ENCODE measurements at places on chromosomes 7 and 10.
A peak's percentile ranks its signal among the peaks of the same experiment; 100 is the strongest.

DNA sequence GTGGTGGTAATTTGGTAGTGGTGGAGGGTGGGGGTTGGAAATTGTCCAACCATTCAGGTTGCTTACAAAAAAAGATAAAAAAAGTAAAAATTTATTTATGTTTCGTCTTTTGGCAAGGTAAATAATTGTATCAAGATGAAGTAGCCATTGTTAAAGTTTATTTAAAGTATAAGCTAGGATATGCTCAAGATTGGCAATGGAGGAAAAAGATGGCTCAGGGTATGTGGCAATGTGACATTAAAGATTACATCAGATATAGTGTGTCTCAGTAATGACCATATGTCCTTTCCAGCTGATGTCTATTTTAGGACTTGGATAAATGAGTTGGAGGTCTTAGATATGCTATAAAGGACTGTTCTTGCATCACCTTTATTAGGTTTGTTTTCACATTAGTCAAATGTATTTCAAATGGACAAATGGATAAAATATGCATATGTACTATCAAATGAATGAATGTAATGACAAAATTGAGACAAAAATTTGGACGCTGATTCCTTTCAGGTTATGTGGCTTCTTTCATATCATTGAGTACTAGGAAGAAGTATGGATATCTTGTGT, 60.9 kb downstream of the ST7 start:
- no peak for DNase-seq

DNA sequence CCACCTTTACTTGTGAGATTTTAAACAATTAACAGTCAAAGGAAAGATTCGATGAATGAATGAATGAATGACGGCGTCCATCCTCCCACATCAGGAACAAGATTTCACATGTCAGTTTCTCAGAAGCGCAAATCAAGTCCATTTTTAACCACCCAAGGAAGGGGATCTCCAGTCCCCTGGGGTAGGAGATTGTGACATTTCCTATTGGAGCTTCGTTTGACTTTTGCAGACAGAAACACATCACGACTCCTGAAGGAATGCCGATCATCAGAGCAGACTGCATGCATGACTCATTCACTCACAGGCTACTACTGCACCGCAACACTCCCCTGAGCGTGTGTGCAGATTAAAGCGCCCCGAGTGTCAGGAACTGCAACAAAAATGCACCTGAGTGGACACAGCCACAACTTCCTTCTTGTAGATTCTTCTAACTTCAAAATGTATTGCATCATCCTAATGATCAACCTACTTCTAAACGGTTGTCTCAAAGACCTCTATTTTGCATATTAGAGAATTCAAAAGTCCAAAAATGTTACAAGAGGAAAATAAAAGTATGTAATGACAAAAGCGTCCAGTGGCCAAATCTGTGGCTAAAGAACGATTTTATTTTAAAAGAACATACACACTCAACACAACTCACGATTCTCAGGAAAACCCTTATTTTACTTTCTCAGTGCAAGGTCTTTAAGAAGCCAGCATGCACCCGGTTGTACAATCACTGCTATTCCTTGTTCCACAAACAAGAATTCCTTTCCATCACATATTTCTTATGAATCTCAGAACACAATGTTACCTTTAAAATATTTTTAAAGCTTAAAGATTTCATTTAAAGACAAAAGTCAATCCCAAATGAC, 172.6 kb downstream of the FAM107B start:
- DNase-seq = peak; percentile 62

DNA sequence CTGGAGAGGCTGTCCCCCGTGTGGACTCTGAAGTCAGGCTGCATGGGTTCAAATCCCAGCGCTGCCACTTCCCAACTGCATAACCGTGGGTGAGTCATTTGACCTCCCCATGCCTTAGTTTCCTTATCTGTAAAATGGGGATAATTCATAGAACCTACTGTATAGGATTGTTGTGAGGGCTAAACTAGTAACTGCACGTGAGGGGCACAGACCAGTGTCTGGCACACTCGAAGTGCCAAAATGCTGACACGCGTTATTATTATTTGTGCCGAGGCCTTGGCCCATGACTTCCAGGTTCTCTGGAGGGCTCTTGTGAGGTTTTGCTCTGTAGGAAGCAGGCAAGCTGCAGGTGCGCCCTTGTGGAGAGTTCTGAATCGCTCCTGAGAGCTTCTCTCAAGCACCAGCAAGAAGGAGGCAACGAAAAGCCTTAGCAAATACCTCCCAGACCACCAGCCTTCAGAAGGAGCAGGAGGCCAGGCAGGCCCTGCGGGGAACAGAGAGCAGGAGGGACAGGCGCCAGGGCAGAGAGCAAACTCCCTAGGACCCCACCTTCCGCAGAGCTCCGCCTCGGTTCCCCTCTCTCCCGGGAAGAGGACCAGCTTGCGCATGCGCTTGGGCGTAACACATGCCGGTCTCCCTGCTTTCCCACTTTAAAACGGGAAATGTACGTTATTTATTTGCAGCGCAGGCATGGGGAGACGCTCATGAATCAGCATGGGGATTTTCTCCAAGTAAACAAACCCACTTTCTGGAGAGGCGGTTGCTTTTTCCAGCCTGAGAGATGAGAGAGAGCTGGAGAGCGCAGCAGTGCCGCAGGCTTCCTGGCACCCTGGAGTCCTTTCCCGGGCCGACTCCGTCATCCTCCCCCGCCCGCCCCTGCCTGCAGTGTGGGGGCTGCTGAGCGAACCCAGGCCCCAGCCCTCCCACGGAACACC, 39.6 kb downstream of the SORCS3 start:
- peak; percentile 76 for DNase-seq

- DNase-seq = no peak
Measured at GRCh38 chr10:95243318-95243617, 47.5 kb downstream of the PDLIM1 start.

DNA sequence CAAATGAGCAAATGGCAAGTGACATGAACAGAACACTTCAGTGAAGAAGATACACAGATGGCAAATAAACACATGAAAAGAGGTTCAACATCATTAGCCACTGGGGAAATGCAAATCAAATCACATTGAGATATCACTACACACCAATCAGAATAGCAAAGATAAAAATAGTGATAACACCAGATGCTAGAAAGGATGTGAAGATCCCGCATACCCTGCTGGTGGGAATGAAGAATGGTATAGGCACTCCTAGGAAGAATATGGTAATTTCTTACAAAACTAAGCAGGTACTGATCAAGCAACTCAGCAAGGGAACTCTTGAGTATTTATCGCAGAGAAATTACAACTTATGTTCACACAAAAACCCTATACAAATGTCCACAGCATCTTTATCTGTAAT, 11.2 kb downstream of the LAMB4 start:
- DNase-seq = peak; percentile 85

- DNase-seq = no peak
Measured at GRCh38 chr7:2488681-2489080, 12.5 kb upstream of the GRIFIN start.

DNA sequence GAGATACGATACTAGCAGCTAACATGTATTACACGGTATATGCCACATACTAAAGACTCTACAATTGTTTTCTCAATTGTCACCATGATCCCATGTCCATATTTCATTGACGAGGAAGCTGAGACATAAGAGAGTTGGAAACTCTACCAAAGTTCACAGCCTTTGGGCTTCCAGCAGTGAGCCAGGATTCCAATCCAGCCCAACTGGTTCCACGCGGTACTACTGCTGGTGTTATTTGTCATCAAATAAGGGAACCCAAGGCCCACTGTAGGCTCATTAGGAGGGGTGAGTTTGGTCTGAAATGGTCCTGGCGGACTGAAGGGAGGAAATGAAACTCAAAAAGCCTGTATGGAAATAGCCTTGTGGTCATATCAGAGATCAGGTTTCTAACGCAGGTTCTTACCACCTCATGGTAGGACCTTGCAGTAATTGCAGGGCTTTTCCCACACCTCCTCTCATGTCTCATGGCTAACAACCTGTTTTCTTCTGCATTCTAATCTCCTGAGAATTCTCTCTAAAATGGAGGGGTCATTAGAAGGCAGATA, 814.6 kb downstream of the LRMDA start:
- DNase-seq = no peak

DNA sequence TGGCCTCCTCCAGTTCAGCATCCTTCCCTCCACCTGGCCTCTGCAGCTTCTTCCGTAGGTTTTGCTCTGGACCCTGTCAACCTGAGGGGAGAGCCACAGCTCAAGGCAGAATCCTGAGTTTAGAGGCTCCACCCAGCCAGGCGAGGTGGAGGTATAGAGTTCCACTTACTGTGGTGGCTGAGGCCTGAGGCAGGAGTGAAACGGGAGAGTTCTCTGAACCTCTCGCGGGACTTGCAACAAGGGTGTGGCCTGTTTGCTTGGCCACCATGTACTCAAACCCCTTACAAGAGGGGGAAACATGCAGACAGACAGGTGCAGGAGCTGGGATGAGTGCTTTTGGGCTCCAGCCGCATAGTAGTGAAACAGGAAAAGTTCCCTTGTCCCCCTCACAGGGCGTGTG, 154.0 kb upstream of the C7orf33 start:
- DNase-seq = no peak

- DNase-seq = no peak
Measured at GRCh38 chr7:75644589-75644988, 94.2 kb downstream of the HIP1 start.

DNA sequence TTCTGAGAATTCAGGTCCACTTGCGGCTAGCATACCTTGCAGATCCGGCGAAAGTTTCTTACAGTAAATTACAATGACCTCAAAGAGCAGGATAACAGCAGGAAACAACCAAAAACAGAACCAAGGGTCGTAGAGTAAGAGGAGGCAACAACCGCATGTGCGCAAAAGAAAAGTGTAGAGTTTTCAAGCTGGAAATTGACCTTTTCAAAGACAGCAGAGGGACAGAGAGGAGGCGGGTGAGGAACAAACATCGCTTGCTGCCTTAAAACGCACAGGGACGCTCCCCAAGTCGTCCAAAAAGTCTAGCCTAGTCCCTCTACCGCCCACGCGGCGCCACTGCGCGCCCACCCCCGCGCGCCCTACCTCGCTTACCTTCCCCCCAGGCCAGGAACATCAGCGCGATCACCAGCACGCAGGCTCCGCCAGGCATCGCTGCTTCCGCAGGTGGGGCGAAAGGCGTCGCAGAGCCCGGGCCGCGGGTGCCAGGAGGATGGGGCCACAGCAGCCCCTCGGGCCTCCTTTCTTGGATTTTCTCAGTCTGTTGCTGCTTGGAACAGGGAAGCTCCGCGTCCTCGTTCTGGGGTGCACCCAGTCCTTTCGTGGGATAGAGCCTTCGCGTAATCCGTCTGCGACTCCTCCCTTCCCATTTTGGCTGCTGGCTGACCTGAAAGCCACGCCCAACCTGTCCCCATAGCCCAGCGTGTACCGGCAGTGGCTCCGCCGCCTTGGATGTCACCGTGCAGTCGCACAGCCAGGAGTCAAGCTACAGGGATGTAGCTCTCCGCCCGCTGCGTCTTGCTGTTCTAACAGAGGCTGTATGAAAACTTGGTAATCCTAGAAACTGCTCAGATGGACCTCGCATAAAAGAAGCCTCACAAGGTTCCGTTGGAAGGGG, at the start of gene VWDE:
VWDE (minus strand) TSS at position 579 of the 895 bp plus-strand sequence; CDS start at position 430, 149 bp downstream.
- peak; percentile 90 for DNase-seq

DNA sequence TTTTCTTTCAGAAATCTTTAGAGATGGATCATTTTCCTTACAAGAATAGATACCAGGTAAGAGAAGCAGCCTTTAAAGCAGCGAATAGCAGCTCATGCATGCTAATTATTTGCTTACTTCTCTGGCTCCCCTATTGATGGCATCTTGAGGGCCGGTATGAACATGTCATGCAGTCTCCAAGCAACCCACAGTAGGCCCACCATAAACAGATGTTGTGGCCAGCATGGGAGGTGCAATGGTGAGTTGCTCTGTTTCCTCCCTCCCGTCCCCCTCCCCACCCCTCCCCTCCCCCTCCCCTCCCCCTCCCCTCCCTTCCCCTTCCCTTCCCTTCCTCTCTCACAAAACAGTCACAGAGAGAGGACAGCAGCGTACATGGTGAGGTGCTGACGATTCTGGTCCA, 9.7 kb upstream of the ZNF273 start:
- DNase-seq = peak; percentile 75

- peak; percentile 46 for DNase-seq
Measured at GRCh38 chr7:29622335-29623265, 59.0 kb downstream of the PRR15 start.

GRCh38 chr10:60423920-60424319, 34.2 kb upstream of the ANK3 start:
- DNase-seq = no peak

GRCh38 chr7:142910481-142910880, 23.1 kb downstream of the TRPV5 start:
- no peak for DNase-seq

DNA sequence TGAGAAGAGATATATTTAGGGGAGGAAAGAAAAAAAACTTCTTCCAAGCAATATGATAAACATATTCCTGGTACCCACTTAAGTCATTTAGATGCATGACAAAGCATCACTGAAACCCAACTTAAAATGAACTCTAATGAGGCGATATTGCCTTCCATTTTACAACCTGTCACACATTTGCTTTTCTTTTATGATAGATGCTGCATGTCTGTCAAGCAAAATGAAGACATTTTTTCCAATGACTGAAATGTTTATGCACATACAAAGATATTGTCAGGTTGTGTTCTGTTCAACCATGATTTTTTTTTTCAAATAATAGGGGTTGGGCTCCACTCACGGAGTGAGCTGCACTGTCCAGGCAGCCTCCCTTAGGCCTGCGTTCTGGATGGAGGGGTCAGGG, 894.4 kb downstream of the SORCS3 start:
- DNase-seq = no peak

- DNase-seq = no peak
Measured at GRCh38 chr10:80755893-80756292, 218.2 kb downstream of the SH2D4B start.

DNA sequence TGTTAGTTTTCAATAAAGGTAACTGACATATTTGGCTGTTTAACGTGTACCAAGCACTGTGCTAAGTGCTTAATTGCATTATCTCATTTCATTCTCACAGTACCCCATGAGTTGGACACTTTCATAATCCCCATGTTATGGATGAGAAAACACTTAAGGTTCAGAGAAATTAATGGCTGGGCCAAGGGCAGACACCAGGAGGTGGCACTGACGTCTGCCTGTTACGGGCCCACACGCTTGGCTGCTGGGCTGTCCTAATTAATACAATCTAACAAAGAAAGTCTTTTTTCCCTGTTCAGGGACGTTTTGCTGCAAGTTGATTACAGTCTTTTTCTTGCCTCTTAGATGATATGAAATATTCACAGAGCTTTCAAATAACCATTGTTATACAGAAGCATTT, 16.1 kb downstream of the DYDC2 start:
- no peak for DNase-seq

- peak; percentile 79 for DNase-seq
Measured at GRCh38 chr7:100894860-100895700, 608 bp downstream of the ACHE start.

DNA sequence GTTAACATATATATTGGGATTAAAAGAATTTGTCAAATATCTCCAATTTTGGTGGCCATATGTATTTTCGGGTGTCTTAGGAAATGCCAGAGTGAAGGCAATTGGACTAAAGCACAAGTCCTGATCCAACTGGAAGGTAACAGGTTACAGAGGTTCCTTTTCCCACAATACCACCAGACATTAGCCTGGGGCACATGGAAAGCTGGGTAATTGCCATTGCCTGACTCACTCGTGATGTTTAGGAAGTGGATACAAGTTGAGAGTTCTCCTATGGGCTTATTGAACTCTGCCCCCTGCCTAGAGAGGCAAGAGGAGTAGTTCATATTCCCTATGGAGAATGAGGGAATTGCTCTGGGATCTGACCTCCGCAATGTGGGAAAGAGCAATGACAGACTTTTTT, 5.7 kb downstream of the DNAH11 start:
- DNase-seq = no peak

GRCh38 chr10:48238826-48239520, 35.5 kb downstream of the FRMPD2 start:
- DNase-seq = no peak

GRCh38 chr7:77456696-77457095, 40.5 kb upstream of the GSAP start:
- DNase-seq = no peak
